Peyer's patch (tissue), 4 donors: ENCODE measurements at places on chromosomes 12 and 14. TPM values are rescaled to one million over a fixed set of nuclear protein-coding genes. Genes with fewer than 3 reads are reported as not detected.

The GIT2 gene
- 55.0 TPM for total RNA-seq

The GNPNAT1 gene
- total RNA-seq = 33.0 TPM

The CD163L1 gene
- total RNA-seq = 7.2 TPM

The DPPA3 gene
- total RNA-seq = not detected

The NGB gene
- not detected for total RNA-seq

DNA sequence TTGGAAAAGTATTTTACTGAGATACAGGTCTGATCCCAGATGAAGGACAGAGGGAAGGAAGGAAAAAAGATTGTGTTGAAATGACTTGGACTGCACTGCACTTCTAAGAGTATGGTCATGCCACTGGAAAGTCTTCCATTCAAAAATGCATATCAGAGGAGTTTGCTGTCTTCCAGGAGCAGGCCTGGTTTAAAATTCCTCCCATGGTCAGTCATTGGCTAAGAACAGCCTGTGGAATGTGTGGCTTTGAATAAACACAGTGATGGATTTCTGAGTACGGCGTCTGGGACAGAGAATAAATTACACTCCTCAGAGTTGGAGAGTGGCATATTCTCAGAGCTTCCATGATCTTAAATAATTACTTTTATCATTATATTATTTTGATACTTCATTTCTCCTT, 245.8 kb upstream of the PDZRN4 start:
- DNase-seq = no peak

- no peak for DNase-seq
Measured at GRCh38 chr14:55850825-55851241, 267.4 kb upstream of the PELI2 start.

GRCh38 chr12:78804262-78804661, 60.3 kb upstream of the SYT1 start:
- DNase-seq = no peak

- no peak for DNase-seq
Measured at GRCh38 chr14:33767586-33768457, 183.1 kb downstream of the EGLN3 start.

- no peak for DNase-seq
Measured at GRCh38 chr14:104023325-104024055, 62.0 kb upstream of the ASPG start.

DNA sequence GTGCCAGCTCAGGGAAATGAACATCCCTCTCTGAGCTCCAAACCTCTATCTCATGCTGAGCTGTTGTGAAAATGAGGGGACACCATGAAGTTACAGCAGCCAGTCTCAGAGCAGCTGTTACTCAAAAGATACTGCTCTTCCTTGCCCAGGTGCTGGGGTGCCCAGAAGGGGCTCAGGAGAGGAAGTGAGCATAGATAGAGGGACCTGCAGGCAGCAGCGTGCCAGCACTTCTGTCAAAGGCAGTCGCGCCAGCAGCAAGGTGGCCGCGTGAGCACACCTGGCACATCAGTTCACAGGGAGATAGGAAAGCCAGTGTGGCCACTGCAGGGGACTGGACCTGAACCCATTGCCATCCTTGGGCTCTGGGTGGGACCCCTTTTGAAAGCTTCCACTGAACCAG, 27.8 kb downstream of the C14orf132 start:
- peak; percentile 19 for DNase-seq

GRCh38 chr14:83120187-83120586, 1586.5 kb upstream of the SEL1L start:
- no peak for DNase-seq

DNA sequence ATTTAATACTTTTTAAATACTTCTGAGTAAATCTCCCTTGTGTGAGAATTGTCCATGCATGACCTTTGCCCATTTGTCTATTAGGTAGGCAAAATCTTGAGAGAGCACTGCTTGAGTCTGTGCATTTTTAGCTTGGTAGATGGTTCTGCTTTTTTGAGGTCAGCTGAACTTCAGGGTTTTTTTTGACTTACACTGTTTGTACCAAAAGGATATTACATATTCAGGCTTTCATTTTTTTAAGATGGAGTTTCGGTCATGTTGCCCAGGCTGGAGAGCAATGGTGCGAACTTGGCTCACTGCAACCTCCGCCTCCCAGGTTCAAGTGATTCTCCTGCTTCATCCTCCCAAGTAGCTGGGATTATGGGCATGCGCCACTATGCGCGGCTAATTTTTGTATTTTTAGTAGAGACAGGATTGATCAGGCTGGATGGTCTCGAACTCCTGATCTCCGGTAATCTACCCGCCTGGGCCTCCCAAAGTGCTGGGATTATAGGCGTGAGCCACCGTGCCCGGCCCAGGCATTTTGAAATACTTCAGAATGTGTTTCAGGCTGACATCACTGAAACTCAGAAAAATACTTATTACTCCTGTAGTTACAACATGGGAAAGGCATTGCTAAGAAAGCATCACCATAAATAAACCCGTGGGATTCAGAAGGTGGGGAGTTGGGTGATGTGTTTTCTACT, 11.1 kb downstream of the RASSF3 start:
- no peak for DNase-seq

GRCh38 chr14:71296184-71296583, 388.9 kb downstream of the PCNX1 start:
- no peak for DNase-seq
